Activated CD4-positive, alpha-beta T cell treated with anti-CD3 and anti-CD28 coated beads, Interleukin-2, amount 50 U/mL, for 1 hour (primary cell): ENCODE measurements at places on chromosomes 5 and 9.

DNA sequence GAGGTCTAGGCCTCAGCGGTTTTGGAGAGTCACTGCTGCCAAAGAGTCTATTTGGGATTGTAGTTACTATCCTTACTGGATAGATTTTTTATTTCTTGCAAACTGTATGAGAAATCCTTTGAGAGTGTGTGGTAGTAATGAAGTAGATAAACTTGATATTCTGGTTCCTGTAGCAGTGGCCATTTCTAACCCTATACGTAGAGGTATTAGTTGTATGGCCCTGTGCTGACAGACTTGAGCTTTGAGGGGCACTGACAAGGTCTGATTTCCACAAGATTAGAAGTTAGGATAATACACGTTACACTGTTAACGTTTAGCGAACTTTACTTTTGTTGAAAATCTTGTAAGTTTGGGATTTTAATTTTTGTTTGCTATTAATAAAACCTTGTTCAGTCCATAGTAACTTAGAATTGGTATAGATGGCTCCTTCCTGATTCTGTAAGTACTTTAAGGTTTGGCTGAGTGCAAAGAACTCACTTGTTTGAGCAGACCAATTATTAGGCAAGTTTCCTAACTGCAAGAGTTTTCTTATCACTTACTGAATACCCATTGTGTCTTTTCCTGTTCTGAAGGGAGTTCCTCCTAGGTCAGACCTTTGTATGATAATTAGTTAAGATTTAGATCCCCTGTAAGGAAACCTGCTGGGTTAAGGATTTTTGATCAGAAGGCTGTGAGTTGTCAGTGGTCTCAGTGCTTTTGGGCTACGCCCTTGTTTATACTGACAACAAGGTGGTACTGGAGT, 31.4 kb downstream of the GCNT1 start:
- DNase-seq, result no peak

GRCh38 chr9:6873857-6874256, 116.1 kb downstream of the KDM4C start:
- no peak for DNase-seq

DNA sequence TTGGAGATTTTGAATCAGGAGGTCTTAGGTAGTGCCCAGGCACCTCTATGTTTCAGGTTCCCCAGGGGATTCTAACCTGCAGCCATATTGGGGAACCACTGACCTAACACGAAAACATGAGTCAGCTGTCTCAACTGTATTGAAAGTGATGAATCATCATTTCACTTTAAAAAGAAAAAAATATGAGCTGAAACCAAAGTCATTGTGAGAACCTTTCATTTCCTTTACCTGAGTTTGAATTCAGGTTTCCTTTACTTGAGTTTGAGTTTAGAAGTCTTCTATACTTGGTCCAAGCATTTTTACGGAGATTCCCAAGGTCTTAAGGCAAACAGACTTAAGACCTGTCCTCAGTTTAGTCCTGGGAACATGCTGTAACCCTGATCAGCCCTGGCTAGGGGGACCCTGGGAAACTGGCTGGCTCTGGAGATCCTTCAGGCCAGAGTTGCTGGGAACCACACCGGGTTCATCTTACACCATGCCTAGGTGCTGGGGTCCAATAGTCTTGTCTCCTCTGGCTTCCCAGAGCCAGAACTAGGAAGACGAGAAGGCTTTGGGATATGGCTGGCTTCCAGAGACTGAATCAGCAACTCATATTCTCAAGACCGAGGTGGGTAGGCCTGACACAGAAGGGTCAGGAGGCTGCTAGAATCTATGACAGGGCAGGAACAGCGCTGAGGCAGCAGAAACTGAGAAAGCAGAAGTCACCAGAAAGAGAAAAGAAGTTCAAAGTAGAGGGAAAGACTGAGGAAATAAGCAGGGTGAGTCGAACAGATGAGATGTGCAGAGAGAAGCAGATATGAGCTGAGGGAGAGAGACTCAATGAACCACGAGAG, 16.4 kb upstream of the PDCD1LG2 start:
- no peak for DNase-seq

DNA sequence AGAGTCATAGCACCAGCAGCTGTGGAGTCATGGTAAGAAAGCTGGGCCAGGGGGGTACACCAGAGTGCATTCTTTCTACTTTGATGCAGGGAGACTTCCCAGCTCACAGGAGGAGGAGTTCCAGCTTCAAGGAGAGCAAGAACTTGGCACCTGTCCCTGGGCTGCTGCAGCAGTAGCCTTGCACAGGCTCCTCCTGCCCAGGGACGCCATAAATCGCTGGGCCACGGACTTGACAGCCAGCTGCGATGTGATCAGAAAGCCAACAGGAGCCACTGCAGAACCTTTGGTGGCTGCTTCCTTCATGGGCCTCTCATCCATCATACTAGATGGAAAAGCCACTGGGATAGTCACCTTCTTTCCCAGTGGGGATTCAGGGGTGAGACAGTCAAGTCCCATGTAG, 234.7 kb downstream of the NMUR2 start:
- no peak for DNase-seq

GRCh38 chr9:90801973-90802322, 329 bp downstream of the SYK start:
- DNase-seq, result no peak

- peak; percentile 30 for DNase-seq
Measured at GRCh38 chr9:98099346-98099745, 19.7 kb downstream of the TRIM14 start.

DNA sequence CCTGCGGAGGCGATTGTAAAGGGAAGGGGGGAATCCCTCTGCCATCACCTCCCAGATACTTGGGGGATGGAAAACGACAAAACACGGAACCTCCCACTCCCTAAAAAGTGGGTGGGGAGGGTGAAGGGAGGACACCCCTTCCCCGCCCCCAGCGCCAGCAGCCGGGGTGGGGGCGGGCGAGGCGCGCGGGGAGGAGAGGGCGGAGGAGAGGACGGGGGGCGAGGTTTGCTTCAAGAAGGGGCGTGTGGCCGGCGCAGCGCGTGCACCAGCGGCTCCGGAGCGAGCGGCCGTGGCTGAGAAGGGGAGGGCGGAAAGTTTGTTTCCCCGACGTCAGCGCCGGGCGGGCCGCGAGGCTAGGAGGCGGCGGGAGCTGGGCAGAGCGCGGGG, at the start of gene PRRX2:
PRRX2 (plus strand) TSS at position 259 of the 387 bp plus-strand sequence. CDS start 221 bp downstream, outside the sequence.
- DNase-seq, result peak; percentile 38

DNA sequence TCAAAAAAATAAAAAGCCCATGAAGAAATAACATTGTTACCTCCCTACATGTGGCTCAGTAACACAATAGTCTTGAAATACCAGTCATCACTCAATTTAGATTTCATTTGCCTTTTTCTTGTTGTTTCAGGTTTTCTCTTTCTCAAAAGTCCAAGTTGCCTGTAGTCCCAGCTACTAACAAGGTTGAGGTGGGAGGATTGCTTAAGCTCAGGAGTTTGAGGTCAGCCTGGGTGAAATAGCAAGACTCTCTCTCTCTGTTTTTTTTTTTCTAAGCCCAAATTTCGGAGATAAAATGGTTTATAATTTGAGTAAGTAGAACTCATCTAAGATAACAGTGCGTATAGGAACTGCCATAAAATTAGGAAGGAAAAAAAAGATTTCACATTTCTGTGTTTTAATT, 17.5 kb upstream of the NDUFS4 start:
- no peak for DNase-seq

DNA sequence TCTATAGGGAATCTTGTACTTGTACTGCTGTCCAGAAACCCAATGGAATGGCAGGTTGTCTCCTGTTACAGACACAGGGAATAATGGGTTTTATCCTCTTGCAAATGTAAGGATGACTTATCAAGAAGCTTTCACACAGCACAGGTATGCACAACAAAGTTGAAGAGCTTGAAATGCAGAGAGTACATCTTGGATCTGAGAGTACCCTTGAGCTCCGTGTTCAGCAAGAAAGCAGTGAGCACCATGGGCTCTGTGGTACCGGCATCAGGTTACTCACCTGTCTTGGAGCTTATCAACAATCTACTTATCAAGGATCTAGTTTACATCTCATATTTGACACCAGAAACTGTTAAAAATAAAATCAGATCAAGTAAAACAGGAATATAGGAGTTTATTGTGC, 22.0 kb upstream of the EMB start:
- no peak for DNase-seq

DNA sequence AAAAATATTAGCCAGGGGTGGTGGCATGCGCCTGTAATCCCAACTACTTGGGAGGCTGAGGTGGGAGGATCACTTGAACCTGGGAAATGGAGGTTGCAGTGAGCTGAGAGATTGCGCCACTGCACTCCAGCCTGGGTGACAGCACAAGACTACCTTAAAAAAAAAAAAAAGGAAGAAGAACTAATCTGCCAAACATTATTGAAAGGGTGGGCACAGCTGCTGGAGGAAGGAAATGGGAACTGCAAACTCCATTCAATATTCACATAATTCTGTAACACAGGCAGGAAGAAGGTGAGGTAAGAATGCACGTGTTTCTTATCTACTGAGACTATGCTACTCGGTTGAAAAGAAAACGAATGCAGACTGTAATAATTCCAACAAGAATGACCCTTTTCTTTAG, 121.1 kb upstream of the GNA14 start:
- no peak for DNase-seq

DNA sequence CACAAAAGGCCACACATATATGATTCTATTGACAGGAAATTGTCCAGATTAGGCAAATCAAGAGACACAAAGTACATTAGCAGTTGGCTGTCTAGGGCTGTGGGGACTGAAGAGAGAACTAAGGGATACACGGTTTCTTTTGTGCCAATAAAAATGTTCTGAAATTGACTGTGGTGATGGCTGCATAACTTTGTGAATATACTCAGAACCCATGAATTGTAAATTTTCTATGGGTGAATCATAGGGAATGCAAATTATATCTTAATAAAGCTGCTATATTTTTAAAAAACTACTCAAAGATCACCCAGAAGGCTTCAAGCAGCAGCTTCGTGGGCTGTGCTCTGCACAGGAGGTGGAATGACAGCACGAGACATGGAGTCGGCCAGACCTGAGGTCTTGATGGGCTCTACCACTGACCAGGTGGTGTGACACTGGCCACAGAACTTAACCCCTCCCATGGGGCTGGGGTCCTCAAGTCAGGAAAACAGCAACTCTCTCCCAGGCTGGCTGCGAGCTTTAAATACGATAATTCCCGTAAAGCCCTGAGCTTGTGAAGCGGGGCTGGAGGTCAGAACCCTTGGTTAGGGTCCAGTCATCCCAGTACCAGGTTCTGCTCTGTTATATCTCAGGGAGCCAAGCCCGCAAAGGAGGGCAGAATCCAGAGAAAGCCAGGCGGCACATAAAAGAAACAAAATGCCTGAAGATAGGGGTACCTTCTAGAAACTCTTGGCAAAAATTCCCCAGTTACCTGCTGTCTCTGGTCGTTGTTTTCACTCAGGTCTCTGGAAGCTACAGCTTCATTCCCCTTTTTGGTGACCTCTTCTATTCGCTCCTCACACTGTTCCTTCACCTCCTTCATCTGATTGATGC, 59.1 kb downstream of the GOLM1 start:
- no peak for DNase-seq

DNA sequence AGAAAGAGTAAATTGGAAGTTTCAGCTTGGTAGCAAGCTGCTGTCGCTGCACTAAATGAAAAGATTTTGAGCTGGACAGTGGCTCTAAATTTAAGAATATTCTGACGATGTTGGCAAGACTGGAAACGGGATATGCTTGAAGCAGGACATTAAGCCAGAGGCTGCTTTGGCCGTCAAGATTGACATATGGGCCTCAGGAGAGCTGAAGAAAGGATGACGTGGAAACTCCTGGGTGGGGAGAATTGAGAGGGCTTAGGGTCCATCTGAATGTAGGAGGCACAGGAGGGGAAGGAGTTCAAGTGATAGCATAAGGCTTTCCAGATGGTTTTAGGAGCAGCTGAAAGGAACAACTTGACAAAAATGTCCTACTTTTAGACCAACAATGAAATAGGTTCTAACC, 108.9 kb downstream of the PAPPA start:
- DNase-seq, result no peak

DNA sequence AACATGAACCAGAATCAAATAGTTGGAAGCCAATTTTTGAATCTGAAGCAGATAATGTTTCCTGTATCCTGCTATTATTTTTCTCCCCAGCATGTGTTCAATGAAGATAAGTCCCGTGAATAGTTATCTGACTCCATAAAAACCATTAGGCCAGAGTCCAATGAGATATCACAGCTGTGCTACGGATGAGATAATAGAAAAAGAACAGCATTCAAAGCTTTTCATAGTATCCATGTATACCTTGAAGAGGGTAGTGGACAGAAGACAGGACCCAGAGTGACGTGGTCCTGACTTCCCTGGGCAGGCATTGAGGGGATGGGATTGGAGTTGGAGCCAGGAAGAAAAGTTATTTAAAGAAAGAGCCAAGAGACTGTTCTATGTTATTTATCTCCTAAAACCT, 50.7 kb upstream of the C6 start:
- DNase-seq, result no peak
